CD4-positive, alpha-beta T cell treated with Interleukin-15 for 4 hours (primary cell): ENCODE measurements at places on chromosomes 16 and 17.

GRCh38 chr17:49180998-49181635 lies 29.3 kb downstream of the GNGT2 start:
- DNase-seq: no peak

- no peak for DNase-seq
Observed at GRCh38 chr16:1119766-1120576, 23.9 kb upstream of the C1QTNF8 start.

- no peak for DNase-seq
Observed at GRCh38 chr17:12571606-12572005, 94.1 kb upstream of the MYOCD start.

DNA sequence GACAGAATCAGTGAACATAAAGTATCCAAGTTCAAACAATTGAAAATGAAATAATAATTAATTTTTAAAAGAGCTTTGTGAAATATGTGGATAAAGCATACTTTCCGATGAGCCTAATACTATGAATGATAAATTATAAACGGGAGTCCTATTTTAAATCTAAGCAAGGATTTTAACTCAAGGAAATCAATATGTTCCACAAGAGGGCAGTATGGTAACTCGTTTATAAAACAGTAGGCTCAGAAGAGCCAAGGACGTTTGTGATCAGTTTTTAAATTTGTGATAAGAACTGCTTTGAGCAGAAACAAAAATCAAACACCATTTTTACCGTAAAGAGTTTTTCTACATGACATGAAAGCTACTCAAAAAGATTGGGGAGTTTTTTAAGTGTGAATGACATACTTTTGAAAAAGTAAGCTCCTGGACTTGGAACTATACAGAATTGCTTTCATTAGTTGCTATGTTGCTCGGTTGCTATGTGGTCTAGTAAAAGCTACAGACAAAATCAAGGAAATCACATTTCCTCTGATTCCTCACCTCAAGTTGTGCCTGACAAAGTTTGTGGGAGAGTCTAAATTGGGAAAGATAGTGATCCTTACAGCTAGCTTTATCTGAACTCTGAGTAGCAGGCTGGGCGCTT lies 11.8 kb upstream of the TEKT1 start:
- peak; percentile 42 for DNase-seq

DNA sequence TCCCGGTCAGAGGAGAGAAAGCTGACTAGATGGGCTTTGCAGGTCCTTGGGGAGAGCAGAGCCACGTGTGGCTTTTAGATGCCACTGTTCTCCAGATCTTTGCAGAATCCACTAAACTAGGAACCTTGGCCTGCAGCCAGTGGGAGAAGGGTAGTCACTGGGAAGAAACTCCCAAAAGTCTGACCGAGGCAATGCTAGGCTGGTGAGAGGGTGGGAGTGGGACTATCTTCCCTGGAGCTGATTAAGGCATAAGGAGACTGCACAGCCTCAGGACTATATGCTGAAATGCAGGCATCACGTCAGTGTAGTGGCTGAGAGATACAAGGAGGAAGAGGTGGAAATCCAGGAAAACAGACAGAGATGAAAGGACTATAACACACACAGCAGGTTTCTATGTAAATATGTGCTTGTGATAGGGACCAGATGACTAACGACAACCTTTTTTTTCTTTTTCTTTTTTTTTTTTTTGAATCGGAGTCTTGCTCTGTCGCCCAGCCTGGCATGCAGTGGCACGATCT lies 2.2 kb upstream of the GSDMA start:
- DNase-seq: no peak

DNA sequence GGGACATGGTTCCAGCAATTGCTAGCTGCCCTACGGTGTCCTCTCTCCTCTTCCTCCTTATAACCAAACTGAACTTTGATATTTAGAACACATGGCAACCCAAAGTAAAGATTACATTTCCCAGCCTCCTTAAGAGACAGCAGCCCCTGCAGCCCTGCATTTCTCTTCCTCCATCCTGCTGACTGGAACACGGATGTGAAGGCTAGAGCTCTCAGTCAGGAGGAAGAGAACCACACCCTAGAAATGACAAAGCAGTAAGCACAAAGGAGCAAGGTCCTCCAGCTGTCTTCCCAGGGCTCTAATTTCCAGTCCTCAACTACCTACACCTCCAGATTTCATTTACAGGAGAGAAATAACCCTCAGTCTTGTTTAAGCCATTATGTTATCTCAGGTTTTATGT lies 10.9 kb downstream of the DYNC1LI2 start:
- DNase-seq: no peak

DNA sequence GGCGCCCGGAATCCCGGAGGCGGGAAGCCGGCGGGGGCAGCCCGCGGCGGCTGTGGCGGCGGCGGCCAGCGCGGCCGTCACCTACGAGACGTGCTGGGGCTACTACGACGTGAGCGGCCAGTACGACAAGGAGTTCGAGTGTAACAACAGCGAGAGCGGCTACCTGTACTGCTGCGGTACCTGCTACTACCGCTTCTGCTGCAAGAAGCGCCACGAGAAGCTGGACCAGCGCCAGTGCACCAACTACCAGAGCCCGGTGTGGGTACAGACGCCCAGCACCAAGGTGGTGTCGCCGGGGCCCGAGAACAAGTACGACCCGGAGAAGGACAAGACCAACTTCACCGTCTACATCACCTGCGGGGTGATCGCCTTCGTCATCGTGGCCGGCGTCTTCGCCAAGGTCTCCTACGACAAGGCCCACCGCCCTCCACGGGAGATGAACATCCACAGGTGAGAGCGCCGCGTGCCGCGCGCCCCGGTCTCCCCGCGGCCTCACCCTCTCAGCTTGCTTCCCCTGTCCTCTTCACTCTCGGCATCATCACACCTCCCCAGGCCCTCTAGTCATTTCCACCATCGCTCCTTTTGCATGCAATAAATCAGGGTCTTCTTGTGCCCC lies 706 bp downstream of the SHISA6 start:
- DNase-seq: no peak

- peak; percentile 68 for DNase-seq
Observed at GRCh38 chr16:11257131-11257938, 1.3 kb upstream of the SOCS1 start.

DNA sequence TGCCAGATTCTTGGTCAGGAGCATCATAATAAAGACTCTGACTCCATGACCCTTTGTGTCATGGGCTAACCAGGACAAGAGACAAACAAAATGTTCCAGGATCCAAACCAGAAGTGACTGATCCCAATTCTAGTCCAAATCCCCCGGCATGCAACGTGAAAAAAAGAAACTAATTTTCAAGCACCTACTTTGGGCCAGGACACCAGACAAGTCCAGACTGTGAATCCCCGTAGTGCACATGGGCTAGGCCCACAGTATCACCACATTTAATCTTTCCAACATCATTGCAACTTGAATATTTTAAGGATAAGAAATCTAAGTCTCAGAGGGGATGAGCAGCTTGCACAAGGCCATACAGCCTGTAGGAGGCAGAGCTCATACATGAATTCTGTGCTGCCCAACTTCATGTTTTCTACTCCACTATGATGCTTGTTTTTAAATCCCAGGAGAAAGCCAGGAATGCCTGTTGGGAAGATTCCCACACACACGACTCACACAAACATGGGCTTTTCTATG lies 365.7 kb downstream of the NPIPA8 start:
- DNase-seq: no peak

- no peak for DNase-seq
Observed at GRCh38 chr16:2482708-2483534, 8.0 kb downstream of the TBC1D24 start.

DNA sequence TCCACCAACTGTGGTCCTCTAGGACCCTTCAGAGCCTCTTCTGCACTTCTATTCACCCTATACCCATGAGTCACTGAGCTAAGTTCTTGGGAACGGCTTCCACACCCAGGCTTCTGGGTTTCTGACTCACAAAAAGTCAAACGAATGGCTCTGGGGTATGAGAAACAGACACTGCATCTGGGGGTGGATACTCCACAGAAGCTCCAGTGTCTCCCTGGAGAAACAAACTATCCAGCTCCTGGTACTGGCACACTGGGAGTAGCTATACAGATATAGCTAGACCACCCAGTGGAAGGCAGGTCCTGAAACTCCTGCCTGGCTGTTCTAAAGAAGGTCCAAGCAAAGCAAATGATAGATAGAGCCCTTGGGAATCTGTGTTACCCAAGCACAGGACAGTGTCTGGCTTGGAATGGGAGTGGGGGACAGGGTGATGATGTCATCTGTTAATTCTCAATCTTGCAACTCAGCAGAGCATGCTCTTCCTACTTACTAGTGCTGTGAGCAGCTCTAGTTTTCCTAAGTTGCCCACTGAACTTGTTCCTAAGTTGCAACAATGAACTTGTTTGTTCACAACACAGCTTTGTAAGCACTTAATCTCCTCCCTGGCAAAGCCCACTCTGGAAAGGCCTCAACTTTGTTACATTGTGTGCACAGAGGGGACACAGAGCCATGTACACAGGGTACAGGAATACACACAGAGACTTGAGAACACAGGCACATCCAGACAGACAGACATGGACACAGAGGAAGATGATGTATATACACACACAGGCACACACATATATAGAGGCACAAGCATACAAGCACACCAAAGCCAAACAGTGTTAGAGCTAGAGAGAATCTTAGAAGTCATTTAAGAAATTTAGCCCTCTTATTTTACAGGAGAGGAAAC lies 6.7 kb downstream of the MMP28 start:
- no peak for DNase-seq

DNA sequence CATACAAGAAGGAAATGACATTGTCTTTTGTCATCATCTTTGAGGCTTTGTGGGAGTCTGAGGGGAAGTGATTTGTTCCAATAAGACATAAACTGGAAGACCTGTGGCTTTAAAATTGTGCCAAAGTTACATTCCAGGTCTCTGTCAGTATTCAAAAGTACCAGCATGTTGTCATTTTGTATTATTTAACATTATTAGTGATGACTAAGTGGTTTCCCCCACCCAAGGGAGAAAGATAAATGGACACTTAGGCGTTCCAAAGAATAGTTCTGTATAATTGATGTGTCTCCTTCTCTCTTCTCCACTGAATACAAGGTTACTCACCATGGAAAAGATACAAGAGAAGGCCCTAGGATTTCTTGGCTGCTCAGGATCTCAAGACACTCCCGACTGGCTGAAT lies 3.8 kb downstream of the CFAP97D1 start:
- no peak for DNase-seq

- no peak for DNase-seq
Observed at GRCh38 chr17:12349297-12349696, 316.4 kb upstream of the MYOCD start.

DNA sequence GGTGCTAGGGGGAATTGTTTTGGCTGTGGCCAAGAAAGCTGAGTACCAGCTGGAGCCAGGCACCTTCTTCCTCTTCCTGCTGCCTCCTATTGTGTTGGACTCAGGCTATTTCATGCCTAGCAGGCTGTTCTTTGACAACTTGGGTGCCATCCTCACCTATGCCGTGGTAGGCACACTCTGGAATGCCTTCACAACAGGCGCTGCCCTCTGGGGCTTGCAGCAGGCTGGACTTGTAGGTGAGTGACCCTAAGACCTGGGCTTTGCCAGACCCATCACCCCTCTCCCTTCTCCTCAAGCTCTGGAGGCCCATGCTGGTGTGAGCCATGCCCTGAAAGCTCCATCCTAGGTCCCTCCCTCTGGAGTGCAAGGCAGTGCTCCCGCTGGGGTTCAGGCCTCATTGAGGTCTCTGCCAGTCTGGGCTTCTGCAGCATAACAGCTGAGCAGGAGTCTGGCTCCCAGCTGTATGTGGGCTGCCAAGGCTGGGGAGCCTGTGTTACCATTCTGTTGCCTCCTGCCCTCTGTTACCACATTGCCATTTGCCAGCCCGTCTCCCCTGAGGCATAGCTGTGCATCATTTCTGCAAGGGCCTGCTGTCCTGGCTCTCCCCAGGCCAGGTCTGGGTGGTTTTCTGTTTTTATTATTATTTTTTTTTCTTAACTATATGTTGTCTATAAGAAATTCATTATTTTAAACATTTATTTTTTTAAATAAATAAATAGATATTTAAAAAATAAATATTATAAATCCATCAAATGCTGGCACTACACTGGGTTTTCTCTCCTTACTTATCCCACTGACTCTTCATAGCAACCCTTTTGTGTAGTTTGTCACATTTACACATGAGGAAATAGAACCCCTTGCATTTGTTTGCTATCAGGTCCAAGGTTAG lies 4.1 kb downstream of the SLC9A5 start:
- no peak for DNase-seq

DNA sequence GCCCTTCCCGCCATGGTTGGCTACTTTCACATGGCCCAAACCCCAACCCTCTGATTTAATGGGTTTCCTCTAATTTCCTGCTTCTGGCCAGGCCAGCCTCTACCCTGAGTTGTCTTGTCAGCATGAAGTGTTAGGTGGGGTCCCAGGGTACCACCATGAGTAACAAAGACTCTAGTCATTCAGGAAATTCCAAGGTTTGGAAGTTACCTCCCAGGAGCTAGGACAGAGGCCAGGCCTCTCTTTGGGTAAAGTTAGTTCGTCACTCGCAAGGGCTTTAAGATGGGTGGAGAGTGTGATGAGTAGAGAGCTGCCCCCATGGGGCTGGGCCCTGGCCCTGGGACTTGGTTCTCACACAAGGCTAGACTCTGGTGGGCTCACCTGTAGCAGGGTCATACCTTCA lies 54.6 kb downstream of the PLD6 start:
- DNase-seq: no peak

- DNase-seq: no peak
Observed at GRCh38 chr17:66663041-66663606, 171.8 kb upstream of the CACNG5 start.

- DNase-seq: no peak
Observed at GRCh38 chr16:80896776-80897175, 92.4 kb upstream of the CDYL2 start.

DNA sequence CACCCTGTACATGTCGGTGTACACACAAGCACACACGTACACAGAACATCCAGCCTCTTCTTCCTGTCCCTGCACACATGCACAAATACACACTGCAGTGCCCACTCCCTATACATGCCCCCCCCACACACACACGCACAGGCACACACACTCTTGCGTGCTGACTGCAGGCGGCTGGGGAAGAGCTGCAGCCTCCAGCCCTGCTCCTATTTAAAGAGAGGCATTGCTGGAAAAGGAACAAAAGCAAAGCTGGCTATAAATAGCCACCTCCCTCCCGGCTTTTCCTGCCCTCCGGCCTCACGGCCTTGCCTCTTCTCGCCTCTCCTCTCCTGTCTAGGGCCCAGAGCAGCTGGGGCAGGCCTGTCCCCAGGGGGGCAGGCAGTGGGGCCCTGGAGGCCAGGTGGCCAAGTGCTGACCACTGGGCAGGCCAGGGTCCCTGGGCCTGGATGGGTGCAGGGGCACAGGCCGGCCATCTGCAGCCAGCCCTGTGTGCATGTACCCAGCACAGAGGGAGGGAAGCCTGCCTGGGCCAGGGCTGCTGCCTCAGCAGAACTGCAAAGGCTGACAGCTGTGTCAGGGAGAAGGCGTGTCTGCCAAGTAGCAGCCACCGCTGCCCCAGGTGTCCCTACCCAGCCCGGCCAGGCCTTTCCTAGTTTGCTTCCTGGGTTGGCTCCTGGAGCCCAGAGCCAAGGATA lies 25.4 kb downstream of the RTN4RL1 start:
- DNase-seq: no peak

DNA sequence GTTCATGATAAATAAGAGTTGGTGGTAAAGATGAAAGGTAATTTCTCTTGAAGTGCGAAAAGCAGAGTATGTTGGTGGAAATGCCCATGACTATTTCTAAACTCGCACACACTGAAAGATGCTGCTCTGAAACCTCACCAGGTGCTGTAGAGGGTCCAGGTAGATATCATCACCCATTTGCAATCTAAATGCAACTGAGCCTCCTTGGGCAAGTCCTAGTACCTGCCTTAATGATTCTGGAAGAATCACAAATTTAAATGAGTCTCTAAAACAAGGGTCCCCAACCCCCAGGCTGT lies 5.9 kb upstream of the MMD start:
- DNase-seq: no peak
